ENCODE measurements at places on chromosomes 7 and 10.

DNA sequence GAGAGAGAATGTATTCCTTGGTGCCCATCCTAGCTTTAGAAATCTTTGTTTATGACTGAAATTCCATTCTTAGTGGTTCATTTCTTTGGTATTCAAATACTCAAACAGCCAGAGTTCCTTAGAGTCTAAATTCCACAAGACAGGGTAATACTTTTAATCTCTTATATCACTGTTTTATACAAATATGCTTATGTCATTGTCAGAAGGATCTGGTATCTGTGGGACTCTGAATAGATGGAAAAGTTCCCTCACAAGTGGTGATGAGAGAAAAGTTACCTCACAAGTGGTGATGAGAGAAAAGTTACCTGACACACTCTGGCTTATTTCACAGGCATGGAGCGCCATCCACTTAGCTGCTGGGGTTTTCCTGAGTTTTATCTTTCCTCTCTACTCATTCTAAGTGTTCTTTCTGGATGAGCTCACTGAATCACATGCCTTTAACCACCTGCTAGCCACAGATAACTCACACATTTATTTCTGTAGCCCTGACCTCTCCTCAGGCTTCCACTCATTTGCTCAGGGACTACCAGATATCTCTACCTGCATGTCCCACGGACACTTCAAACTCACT, 784.0 kb downstream of the SUGCT start:
- no peak for DNase-seq

DNA sequence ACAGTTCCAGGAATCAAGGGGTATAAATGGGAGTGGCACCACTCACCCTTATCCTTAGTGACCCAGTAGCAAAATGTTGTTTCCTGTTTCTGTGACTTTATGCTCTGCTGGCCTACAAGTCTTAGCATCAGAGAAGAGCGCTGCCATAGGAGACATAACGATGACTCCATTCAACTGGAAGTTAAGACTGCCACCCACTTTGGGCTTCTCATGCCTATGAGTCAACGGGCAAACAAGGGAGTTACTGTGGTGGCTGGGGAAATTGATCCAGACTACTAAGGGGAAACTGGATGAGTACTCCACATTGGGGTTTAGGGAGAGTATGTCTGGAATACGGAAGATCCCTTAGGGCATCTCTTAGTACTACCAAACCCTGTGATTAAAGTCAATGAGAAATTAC, 40.6 kb upstream of the PIK3CG start:
- DNase-seq: no peak

DNA sequence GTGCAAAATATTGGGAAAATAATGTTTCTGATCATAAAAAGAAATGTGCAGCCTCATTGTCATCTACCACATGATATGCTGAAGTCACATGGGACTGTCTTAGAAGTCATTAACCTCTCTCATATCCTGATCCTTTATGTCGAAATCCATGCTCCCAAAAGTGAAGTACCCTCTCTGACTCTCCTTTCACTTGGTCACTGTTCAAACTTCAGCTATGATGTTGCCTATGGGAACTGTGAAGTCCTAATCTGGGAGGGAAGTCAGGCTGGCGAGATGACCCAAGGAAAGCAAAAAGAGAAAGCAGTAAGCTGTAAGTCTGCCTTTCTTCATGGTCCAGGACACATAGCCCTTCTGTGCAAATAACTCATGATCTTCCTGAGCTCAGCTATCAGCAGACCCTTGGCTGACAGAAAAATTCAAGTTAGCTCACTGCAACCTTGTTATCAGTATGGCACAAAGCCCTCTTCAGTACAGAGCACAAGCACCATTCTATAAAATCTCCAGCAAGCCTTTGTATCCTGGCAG, 29.5 kb downstream of the WASL start:
- no peak for DNase-seq

DNA sequence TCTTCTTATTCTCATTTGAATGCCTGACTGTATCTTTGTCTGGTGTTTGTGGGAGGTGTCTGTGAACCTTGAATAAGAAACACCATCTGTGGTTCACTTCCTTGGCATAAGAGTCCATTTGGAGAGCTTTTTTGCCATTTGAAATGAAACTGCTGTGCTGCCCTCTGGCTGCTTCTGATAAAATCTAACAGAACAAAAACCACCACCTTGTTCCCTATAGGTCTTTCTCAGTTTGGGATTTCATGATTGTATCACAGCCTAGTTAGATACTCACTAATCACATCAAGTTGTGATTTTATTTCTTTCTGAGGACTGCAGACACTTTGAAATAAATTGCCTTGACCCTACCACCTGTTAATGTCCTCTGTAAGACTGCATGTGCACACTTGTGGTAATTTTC, 102.7 kb upstream of the FAM13C start:
- no peak for DNase-seq

DNA sequence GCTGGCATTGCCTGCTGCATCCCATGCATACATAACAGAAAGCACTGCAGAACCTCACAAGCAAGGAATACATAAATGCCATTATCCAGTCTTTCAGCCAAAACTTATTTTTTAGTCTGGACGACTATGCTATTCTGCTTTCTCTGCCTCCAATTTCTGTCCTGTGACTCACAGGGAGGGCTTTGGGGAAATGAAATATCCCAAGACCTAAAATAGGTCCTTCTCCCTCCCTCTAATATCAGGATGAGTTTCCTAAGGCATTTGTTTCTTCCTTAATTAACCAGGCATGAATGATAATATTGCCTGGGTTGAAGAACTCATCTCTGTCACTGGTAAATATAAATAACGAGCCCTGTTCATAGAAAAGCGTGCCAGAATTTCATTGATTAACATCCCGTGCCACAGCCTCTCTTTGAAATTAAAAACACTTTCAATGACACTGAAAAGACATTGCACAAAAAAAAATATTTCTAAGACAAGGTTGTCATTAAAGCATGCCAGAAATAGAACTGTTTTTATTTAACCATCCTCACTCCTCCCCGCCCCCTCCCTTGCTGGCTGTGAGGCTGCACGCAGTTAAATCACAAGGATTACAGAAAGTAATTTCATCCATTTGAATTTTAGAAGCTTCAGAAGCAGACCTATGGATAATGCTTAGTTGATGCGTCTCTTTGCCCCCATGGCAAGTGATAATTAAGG, 103.0 kb upstream of the ANKRD1 start:
- DNase-seq: no peak

DNA sequence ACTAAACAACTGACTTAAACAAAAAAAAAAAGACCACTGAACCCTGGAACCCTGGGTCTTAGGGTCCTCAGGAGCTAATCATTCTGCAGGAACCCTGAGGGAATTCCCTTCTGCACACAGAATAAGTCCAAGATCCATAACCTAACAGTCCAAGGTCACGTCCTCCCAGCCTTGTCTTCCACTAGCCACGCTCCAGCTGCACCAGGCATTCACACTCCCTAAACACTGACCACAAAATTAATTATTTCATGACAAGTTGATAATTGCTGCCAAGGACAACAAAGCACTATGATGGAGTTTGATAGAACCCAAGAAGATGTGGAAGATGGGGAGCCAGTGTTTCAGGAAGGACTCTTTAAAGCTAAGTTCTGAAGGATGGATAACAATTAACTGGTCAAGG, 130.6 kb downstream of the SH3PXD2A start:
- DNase-seq: no peak
